Stimulated activated naive B cell treated with anti-CD40 and anti-IgM and Interleukin-4, amounts not matched to agents 10 μg/mL and 1 μg/mL and 100 μg/mL, for 72 hours (primary cell): ENCODE measurements at places on chromosomes 11 and 22.

GRCh38 chr22:27387561-27387960, 414.0 kb downstream of the MN1 start:
- no peak for DNase-seq

- no peak for DNase-seq
These were observed 41.1 kb upstream of the NARS2 start for GRCh38 chr11:78615724-78616123.

- DNase-seq, result no peak
These were observed 14.6 kb upstream of the PHLDB1 start for GRCh38 chr11:118592616-118593367.

- DNase-seq, result no peak
These were observed 308.3 kb downstream of the RAB38 start for GRCh38 chr11:87866951-87867350.

- DNase-seq, result peak; percentile 68
These were observed 4.1 kb downstream of the SUN2 start for GRCh38 chr22:38751422-38752346.

DNA sequence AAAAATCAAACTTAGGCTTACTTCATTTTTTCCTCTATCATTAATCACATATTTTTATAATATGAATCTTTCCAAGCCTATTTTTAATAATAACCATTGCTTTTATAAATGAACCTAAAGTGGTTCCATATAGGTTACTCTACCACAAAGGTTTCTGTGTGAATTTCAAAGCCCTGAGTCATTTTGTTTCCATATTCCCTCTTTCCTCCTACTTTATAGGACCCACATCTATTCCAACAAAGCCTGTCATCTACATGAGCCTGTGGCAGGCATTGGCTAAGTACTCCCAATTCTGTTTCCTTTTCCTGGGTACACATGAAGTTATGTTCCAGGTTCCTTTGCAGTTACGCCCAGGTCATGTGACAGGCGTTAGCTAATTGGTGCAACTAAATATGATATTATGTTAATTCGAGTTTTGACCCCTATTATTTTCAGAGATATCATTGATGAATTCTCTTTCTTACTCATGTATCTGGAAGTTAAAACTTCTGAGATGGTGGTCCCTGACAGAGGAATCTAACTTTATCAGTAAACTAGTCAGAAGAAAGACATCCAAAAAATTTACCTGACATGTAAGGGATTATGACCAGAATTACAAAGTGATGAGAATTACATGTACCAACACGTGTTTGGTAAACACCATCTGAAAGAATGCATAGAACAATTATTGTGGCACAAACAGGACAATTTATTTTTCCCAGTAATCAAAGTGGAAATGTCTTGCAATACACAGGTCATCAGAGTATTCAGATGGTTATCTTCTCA, 1264.0 kb upstream of the CNTN5 start:
- no peak for DNase-seq

- no peak for DNase-seq
These were observed 26.5 kb upstream of the WNT7B start for GRCh38 chr22:46003271-46004091.

DNA sequence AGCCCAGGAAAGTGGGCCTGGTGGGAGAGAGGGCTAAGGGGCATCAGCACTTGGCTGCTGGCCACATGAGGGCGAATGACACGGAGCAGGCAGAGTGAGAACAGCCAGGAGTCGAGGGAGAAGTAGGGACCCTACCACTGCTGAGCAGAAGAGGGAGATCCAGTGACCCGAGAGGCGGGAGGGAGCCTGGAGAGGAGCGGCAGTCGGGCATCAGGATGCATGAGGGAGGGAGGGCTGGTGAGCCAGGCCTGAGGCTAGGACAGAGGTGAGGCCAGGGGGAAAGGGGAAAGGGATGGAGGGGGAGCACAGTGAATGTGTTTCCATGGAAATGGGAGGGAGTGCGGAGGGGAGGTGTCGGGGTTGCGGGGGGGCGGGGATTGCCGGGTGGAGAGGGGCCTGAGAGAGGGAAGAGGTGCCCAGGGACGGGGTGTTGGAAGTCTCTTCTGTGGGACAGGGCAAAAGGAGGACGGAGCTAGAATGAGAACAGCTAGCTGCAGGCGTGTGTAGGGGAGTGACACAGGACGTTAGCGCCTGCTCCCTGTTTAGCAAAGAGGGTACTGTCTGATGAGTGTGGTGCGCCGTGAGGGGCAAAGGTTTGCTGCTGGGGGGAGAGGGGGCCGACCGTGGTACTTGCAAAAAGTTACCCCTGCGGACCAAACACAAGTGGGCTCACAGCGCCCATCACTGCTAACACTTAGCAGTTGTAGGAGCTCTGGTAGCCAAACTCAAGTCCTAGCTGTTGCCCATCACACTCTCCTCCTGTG, 37.1 kb upstream of the WNT11 start:
- DNase-seq, result no peak

DNA sequence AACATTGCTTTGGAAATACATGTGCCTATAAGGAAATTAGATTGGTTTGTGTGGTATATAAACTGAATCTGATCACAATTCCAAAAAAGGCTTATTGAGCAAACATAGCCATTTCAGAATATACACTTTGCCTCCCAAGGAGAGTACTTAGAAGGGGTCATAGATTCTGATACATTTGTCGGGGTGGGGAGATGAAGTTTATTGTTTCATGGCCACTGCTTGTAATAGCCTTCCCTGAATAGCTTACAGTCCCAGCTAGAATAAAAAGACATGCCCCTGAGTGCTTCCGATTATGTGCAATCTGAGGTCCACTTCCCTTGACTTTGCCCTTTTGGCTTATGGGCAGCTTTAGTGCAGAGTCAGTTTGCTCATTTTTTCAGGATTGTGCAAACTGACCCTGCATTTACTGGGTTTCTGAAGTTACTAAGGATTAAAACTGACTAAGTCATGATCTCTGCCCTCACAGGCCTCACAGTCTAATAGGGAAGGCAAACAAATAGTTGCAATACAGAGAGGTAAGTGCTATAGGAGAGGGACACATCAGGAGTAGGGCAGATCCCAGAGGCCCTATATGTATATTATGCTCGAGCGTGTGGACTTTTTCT, 184.2 kb downstream of the BLID start:
- DNase-seq, result no peak

DNA sequence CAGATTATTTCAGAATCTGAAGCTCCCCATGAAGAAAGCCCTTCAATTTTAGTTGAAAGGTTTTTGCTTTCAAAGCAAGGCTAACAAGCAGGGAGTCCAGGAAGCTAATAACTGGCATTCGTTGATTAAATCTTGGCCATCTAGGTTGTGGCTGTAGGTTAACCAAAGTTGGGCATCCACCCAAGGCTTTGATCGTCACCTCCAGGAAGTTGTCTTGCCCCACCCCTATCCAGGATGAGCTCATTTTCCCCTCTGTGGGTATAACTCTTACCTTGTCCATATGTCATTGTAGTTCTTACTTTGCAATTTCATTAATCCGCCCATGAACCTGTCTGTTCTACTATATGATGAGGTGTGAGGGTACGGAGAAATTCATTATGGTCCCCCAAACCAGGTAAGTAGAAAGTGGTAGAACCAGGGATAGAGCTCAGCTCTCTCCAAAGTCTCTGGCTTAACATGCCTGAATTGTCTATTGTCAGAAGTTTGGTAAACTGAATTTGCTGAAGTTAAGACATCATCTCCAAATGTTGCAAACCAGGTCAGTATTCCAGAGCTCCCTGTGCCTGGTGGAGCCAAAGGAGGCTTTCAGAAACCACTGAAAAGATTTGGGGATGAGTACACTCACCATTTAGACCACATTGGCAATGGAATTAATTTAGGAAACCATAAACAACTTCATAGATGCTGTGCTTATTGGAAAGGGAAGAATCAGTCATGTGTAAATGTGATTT, 97.1 kb downstream of the CD44 start:
- DNase-seq, result no peak

GRCh38 chr11:100705447-100705846, 18.4 kb downstream of the ARHGAP42 start:
- no peak for DNase-seq

- DNase-seq, result no peak
These were observed 30.3 kb upstream of the OR10D3 start for GRCh38 chr11:124152770-124153407.

DNA sequence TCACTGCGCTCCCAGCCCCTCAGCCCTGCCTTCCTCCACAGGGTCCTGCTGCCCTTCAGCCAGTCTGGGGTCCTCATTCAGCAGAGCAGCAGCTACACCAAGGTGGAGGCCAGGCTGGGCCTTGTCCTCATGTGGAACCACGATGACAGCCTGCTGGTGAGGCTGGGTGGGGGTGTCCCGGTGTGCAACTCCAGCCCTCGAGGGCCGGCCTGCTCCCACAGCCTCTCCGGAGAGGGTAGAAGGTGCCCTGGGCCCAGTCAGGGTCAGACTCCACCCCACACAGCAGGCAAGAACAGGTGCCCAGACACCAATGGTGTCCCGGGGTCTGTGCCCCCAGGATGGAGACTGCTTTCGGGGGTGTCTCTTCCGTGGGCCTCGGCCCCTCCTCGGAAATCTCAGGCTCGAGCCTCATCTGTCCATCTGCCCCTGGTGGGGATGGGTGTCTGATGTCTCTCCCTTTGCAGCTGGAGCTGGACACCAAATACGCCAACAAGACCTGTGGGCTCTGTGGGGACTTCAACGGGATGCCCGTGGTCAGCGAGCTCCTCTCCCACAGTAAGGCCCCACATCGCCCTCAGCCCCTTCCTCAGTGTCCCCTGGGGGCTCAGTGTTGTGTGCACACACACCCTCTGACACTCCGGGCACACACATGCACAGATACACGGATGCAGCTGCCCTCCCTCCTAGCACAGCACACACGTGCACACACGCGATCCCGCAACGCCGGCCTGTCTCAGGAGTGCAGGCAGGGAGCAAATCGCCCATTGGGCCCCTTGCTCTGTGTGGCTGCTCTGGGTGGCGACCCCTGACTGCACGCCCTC, 4.9 kb downstream of the MUC5AC start:
- no peak for DNase-seq

DNA sequence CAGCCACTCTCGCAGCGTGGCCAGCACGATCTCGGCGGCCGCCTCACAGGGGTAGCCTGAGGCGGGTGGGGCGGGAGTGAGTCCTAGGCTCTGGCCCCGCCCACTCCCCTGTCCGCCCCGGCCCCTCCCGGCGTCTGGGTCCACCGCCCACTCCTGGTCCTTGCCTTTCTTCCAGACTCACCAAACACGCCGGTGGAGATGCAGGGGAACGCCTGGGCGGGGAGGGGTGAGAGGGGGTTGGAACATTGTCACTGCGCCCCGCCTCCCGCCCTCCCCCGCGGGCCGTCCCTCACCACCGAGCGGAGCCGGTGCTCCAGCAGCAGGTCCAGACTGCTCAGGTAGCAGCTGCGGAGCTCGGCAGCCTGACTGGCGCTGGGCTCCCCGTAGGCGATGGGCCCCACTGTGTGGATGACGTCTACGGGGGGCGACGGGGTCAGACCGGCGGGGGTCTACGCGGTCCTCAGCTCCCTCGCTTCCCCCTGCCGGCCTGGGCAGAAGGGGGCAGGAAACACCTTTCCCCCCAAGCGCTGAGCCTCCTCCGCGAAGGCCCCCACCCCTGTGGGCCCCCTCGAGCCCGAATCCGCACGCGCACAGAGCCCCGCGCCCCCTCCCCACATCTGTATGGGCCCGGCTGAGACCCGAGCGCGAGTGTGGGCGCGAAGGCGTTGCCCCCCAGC, 13.2 kb downstream of the OTUB1 start:
- peak; percentile 53 for DNase-seq

- no peak for DNase-seq
These were observed 2.4 kb downstream of the TPBGL start for GRCh38 chr11:75242722-75243600.

DNA sequence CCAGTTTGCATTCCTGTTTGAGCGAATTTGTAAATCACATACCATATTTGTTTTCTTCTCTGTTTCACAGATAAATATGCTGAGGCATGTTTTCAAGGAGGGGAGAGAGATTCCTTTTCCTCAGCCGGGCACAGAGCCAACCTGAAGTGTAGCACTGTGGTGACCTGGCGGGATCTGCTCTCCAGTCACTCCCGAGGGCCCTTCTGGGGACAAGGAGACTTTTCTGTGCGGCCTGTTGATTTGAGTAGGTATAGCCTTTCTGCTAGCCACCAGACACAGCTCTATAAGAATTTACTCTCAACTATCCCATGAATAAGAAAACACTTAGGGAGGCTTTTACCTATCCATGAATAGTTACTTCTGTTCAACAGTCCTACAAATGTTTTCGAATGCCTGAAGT, 63.5 kb upstream of the FDX1 start:
- no peak for DNase-seq

- DNase-seq, result no peak
These were observed 7.9 kb downstream of the FOXR1 start for GRCh38 chr11:118979434-118979833.

DNA sequence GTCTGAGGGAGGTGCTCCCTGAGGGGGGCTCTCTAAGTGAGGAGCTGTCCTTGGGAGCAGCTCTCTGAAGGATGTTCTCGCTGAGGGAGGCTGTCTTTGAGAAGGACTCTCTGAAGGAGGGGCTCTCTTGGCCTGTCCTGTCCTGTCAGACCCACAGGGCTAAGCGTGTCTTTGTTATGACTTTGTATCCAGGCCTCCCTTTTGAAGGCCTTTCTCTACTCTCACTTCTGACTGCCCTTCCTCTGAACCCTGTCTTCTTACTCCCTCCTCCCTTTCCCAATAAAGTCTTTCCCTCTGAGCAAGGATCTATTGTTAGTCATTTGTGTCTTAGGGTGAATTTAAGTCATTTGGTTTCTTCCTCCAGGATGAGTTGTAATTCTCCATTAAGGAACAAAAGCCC, 330.1 kb upstream of the PLET1 start:
- no peak for DNase-seq

DNA sequence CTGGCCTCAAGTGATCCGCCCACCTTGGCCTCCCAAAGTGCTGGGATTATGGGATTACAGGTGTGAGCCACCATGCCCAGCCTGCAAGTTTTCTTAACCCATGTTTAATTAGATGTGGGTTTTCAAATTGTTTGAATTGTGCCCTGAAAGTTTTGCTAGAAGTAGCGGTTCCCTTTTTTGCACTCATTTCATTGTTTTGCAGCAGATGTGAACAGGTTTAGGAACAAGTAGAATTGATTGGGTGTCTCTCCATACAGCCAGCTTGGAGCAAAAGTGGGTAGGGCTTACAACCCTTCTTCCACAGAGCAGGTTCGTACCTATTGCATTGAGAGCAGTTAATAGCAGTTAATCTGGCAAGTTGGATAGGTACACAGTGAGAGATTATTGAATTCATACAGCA, 16.1 kb downstream of the EWSR1 start:
- DNase-seq, result no peak

GRCh38 chr22:17684245-17684644, 45.7 kb downstream of the BCL2L13 start:
- no peak for DNase-seq

- DNase-seq, result no peak
These were observed 954 bp upstream of the MN1 start for GRCh38 chr22:27802346-27803073.

DNA sequence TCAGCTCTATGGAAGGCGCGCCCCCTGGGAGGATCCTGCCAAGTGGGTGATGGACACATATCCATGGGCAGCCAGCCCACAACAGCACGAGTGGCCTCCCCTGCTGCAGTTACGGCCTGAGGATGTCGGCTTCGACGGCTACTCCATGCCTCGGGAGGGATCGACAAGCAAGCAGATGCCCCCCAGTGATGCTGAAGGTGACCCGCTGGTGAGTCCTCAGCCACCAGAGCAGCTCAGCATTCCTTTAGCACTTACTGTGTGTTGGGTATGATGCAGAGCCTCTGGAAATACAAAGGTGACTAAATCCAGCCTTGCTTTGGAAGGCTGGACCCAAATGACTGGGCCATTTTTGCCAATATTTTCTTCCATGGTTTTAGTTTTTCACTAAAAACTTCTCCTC, 45.7 kb downstream of the DBX1 start:
- no peak for DNase-seq
